Activated CD4-positive, alpha-beta T cell treated with anti-CD3 and anti-CD28 coated beads, Interleukin-2, amount 50 U/mL, for 48 hours (primary cell): ENCODE measurements at places on chromosomes 12 and 14.
A peak's percentile ranks its signal among the peaks of the same experiment; 100 is the strongest.

DNA sequence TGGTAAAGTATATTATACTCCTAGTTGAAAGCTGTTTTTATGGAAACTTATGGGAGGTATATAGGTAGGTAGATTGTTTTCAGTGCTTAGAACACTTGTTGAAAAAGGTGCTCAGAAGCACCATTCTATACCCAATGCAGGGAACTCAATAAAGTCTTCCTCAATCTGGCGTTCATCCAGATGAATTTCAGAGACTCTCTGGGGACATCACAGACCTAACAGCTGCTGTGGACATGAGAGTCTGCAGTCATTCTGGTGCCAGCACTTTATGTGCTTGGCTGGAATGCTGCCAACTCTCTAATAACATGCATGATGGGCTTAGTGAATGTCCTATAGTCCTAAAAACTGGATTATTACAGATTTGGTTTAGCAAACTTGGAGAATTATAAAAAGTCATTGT is 115.9 kb downstream of the NTN4 start:
- DNase-seq: no peak

- no peak for DNase-seq
These were observed 46.2 kb upstream of the RIMBP2 start for GRCh38 chr12:130762319-130762675.

DNA sequence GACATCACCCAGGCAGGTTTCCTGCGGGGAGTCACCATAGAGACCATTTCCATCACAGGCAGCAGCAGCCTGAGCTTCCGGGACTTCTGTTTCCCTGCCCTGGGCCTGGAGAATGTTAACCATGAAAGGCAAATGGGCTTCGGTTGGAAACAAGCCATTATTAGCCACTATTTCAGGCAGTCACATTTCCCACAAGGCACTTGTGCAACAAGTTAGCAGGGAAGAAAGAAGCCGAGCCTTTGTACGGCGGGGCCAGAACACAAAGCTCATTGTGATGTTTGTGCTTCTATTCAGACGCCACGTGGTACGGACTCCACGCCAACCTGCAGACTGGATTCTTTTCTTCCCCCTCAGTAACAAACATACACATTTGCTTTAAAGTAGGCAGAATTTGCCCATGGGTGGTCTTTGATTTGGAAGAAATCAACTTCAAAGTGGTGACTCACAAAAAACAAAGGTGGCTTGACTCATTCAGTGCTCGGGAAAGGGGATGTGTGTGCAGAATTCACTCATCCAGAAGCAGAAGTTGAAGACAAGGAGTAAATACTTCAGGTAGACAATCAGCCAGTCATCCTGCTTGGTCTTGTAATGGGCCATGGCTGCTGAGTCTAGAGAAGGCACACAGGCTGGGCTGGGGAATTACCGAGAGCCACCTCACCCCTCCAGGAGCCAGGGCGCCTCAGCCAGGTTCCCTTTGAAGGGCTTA is 154.2 kb upstream of the PRMT8 start:
- no peak for DNase-seq

DNA sequence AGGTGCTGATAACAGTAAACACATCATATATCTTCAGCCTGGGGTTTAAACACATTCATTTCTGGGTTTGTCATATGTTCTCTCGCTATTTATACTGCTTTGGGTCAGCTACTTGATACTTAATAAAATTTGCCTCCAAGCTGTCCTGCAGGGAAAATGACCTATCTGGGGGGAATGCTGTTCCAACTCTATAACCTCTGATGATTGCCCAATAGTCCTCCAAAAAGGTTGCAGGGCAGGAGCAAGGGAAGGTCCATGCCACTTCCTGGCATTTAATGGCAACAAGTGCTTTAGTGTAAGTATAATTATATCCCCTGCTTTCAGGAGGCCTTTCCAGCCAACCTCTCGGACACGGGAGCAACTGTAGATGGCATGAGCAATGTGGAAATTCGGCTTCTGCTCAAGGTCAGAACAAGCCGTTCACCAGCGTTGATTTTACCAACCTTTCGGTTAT is 198.0 kb upstream of the EEA1 start:
- no peak for DNase-seq

- DNase-seq: no peak
These were observed 195.1 kb downstream of the PHETA1 start for GRCh38 chr12:111173836-111174235.

DNA sequence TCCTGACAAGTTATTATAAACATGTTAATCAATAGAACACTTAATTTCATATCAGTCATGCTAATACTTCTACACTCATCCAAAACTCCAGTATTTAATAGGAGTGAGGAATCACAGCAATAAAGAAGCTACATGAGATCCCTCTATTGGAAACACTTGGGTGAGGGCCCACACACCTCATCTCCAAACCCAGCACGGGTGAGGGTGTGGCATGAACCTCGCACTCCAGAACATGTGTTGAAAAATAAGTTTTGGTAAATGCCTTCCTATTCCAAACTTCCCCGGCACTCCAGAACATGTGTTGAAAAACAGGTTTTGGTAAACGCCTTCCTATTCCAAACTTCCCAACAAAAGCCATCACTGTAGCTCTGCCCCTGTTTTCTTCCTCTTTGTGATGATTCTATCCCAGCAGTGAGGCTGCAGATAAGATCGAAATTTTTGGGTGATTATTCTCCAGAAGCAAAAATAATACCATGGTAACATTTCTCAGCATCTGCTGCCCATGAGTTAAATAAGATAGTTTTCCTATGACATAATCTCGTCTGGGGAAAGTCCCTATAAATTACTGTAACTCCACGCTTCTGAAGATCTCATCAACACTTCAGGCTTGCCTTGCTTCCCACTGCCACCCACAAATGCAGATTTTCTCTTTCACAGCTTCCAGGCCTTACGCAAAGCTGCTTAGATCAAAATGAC is 24.4 kb upstream of the PTPRB start:
- DNase-seq: no peak

DNA sequence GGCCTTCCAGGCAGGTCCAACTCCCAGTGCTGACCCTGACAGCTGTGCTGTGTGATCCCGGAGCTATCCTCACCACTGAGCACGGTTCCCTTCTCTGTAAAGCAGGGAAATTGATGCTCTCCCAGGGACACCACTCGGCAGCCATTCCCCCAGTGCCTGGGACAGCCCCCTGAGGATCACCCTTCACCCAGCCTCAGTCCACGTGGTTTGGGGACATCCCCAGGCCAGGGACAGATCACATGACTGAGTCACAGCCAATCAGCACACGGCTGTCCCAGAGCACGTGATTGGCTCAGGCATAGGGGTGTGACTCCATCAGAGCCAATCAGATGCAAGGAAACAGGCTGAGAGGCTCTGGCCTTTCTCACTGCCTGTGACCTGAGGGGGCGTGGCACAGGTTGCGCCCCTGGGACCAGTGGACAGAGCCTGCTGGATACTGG is 68.8 kb upstream of the SFSWAP start:
- peak; percentile 13 for DNase-seq

DNA sequence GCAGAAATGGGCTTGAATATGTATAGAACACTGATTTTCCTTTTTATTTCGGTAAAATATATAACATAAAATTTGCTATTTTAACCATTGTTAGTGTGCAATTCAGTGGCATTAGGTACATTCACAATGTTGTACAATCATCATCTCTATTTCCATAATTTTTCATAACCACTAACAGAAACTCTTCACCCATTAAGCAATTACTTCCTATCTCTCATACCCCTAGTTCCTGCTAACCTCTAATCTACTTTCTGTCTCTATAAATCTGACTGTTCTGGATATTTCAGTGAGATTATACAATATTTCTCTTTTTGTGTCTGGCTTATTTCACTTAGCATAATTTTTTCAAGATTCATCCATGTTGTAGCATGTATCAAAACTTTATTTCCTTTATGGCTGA is 8.9 kb upstream of the RNF212B start:
- DNase-seq: no peak

DNA sequence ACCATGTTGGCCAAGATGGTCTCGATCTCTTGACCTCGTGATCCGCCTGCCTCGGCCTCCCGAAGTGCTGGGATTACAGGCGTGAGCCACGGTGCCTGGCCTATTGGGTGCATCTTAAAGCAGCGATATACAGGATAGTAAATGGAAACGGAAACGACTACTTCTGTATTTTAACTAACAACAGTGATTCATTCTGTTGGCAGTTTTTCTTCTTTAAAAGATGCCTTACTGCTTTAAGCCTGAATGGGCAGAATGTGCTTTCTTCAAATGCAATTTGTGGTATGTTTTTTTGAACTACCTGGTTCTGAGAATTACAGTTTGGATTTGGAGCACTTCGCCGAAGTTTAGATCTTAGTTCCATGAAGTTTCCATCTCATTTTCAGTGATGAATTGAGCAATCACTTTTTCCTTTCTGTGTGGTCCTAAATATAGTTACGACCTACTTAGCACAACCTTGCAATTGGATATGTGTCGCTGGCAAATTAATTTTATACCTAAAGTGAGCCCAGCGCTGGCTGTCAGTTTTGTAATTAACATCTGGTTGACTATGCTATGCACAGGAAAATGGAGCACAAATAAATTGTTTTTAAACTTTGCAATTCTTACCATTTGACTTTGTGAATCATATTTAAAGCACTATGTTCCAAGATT is 53.6 kb upstream of the EIF5 start:
- DNase-seq: no peak

DNA sequence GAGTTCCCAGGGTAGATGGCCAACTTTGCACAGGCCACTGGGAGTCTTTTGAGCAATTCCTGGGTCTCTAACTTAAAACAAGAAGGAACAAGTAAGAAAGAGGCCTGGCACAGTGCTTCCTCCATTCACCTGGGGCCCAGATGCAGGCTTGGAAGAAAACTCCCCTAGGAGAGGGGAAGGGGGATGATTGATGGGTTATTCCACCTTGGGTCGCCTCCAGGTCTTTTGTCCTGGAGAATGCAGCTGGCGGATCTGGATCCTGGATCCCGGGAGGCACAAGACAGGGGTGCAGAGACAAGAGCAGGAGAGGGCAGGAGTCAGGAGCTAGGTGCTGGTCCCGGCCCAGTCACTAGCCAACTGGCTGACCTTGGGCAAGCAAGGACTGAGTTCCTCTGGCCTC is 74.5 kb downstream of the ESRRB start:
- DNase-seq: no peak

- no peak for DNase-seq
These were observed 36.0 kb downstream of the SLC8A3 start for GRCh38 chr14:70152704-70153103.

DNA sequence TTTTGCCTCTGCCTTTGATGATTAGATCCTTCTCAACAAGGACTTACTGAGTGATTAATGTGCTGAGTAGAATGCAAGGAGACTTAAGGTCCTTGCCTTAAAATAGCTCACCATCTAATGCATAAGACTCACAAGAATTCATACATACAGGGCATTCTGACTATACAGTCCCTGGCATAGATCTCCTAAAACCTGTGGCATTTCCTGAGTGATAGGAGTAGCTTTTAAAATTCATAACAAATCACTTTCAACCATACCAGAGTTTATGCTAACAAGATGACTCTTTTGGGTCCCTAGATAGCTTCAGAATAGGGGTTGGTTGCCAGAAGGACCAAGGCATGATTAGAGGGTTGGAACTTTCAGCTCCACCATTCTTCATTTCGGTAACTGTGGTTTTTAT is 48.8 kb downstream of the STXBP6 start:
- DNase-seq: no peak

GRCh38 chr12:88570103-88570502 is 10.2 kb downstream of the KITLG start:
- no peak for DNase-seq

- DNase-seq: no peak
These were observed 128.2 kb downstream of the TMEM30B start for GRCh38 chr14:61152851-61153364.

- no peak for DNase-seq
These were observed 55.2 kb downstream of the SEL1L start for GRCh38 chr14:81478446-81478845.

- DNase-seq: no peak
These were observed 125.7 kb downstream of the CRADD start for GRCh38 chr12:93802698-93803423.

GRCh38 chr14:79376557-79376956 is 834.7 kb downstream of the DIO2 start:
- no peak for DNase-seq

GRCh38 chr12:112906712-112907414 is at the start of gene OAS1:
Gene OAS1 (plus strand): TSS chr12:112906962. CDS start chr12:112907040, 78 bp downstream.
- DNase-seq: peak; percentile 19

- no peak for DNase-seq
These were observed 46.6 kb downstream of the CFAP251 start for GRCh38 chr12:121964813-121965643.

DNA sequence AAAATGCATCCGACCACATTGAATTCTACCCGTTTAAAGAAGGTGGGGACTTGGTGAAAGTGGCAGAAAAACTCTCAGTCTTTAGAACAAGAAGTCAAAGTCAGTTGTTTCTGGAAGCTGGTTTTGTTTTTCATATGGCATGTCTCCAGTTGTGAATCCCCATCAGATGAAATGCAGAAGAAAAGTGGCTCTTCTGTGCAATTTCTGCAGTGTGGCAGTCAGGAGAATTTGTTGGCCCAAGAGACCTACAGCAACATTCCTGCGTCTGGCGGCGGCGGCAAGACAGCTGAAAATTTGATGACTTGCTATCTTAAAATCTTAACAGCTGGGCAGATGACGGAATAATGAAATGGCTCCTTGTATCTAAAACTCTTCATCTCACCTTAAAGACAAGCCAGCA is 201.5 kb downstream of the FOXN3 start:
- DNase-seq: no peak

DNA sequence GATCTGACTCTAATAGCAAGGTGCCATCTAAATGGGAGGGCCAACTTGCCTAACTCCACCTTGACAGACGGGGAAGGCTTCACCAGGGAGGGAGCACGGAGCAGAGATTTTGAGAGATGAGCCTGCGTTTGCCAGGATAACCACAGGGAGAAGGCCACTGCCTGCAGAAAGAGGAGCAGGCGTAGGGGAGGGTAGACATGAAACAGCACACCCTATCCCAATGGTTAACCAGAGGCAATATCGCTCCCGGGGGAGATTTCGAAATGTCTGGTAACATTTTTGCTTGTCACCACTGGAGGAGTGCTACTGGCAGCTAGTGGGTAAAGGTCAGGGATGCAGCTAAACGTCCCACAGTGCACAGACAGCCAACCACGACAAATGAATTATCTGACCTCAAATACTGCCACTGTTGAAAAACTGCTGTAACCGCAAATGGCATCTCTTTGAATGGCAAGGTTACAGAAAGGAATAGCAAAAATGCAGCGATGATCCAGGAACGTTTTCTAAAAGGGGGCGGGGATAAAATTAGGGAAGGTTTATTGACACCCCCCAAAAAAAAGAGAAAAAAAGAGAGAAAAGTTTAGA is 126.0 kb upstream of the ATF7IP start:
- DNase-seq: no peak

DNA sequence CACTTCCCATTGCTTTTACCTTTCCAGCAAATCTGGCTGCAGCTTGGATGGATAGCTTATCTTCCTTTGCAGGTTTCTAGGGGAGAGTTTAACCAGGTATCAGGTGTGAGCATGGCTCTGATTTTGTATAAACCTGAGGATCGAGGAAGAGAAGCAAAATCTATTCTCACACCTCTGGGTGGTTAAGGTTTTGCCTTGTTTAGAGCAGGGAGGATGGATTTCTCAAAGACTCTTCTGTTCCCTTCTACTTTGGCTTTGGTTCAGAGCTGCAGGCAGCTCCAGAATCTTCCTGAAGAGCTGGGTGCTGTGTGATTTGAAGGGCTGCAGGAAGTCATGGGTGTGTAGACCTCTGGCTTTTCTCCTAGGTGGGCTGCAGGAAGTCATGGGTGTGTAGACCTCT is 1.7 kb downstream of the JDP2 start:
- DNase-seq: no peak

- no peak for DNase-seq
These were observed 10.3 kb upstream of the LGALS3 start for GRCh38 chr14:55118761-55119160.

GRCh38 chr14:22980672-22981089 is 1.7 kb downstream of the AJUBA start:
- peak; percentile 27 for DNase-seq
